Daoy (cell line): ENCODE measurements at places on chromosomes 12 and 14. TPM values are rescaled to one million over a fixed set of nuclear protein-coding genes. Genes with fewer than 3 reads are reported as not detected.

DNA sequence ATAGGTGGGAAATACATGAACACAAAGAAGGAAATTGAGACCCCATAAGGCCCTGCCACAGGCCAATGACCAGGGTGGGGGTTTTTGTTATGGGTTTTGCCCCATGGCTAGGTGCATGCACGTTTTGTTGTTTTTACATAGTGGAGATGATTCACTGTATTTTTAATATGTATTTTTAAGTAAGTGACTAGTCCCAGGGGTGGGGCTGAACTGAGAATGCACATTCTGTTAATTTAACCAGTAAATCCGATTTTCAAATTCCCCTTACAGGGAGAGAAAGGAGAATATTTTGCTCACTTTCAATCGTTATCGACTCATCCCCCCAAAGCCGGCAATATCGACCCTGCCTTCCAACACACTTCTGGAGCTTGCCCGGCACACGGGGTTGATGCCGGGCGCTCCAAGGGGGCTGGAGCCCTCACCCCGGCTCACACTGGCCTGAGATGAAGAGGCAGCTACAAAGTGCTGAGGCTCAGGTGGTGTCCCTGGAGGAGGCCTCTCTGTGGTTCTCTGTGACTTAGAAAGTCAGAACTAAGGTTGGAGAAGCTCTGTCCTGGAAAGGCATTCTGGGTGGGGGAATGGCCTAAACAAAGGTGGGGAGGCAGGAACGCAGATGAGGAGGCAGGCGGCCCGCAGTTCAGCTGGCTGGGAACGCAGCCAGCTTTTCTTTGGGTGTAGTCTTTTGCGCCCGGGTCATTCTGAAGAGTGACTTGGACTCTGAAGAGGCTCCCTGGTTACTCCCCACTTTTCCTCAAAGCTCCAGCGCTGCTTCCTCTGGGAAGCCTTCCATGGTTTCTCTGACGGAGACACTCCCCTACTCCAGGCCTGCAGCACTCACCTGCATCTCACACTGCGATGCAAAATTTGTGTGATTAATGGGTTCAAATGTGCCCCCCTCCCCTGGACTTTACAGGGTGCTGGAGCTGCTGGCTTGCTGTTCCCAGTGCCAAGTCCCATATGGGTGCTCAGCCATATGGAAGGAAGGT lies 50.7 kb upstream of the DLK1 start:
- DNase-seq: no peak

GRCh38 chr12:779745-780734 lies 27.7 kb downstream of the WNK1 start:
- DNase-seq: peak; percentile 15

PALS1 gene
- total RNA-seq: 24.6 and 30.9 TPM in 2 replicates

- DNase-seq: no peak
Measured at GRCh38 chr12:20482491-20483054, 114.2 kb downstream of the PDE3A start.

GALNT8 gene
- 3.0 and 6.8 TPM in 2 replicates for total RNA-seq

GRCh38 chr14:67814821-67815220 lies 1.6 kb downstream of the ZFYVE26 start:
- no peak for DNase-seq

- DNase-seq: no peak
Measured at GRCh38 chr12:15600223-15600935, 188.8 kb downstream of the EPS8 start.

- DNase-seq: no peak
Measured at GRCh38 chr14:68518761-68519670, 273.9 kb downstream of the ZFP36L1 start.

FAM181A gene
- total RNA-seq: not detected in 2 replicates

DNA sequence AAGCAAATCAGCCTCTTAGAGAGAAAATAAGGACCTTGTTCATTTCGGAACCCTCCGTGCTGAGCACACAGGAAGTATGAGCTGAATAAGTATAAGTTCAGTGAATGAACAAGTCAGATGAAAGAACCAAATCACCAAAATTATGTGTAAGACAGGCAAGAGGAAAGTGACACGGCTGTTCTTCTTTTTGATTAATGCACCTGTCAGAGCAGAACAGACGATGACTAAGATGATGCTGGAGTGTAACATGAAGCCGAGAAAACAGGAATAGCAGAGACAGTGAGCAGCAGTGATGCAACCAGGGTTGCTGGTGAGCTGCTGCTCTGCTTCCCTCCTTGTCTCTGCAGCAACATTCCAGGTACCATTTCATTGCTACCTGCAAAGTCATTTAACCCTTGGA lies 861.1 kb downstream of the GALC start:
- DNase-seq: peak; percentile 42

GRCh38 chr12:47717046-47717442 lies 8.2 kb downstream of the ENDOU start:
- no peak for DNase-seq

ADAM21 gene
- 0.12 and 0.40 TPM in 2 replicates for total RNA-seq

RERGL gene
- not detected in 2 replicates for total RNA-seq

DNA sequence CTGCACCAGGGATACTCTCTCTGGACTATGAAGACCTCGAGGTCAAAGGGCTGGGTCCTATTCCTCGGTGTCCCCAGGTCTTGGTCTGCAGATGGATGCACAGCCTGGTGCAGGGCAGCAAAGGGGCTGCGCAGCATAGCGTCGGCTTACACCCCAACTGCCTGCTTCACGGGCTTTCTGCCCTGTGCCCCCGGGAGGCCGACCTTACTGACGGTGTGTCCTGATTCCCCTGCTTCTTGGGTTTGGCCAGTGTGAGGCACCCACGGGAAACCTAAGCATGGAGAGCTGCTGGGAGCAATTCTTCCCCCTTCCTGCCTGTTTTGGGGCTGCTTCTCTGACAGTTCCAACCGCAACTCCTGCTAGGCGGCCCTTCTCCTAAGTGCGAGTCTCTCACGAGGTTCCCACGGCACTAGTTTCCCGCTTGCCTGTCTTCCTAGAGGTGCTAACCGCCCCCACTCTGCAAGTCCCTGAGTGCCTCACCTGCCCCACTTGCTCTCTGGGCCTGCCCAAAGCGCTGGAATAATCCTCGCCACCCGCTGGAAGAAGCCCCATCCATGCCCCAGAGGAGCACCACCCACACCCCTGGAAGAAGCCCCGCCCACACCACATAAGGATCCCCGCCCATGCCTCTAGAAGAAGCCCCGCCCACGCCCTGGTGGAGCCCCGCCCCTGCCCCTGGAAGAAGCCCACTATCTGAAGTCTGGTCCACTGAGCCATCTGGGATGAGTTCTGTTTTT lies 54.0 kb downstream of the PRIMA1 start:
- DNase-seq: peak; percentile 60

DNA sequence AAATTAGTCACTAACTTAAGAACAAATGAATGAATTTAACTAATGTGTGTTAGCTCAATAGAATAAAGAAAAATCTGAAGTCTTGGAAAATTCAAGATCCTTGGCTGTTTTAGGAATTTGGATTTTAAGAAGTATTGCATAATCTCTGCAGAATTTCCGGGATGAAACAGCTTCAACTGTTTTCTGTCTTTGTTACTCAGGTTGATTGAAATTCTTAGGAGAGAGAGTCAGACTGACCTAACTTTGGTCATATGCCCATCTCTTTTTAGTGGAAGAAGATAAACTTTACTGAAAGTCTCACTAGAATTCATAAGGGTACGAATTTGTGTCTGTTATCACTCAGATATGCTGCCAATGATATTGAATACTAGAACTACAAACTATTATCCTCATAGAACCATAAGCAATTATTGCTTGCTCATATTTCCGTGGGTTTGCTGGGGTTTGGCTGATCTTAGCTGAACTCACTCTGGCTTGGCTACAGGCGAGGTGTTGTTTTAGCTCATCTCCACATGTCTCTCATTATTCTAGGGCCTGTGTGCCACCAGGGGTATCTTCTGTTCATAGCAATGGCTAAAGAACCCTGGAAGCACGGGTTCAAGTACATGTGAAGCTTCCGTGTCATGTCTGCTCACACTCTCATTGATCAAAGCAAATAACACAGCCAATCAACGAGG lies 257.4 kb upstream of the NOVA1 start:
- DNase-seq: no peak

SLC38A4 gene
- 0.23 and 0.36 TPM in 2 replicates for total RNA-seq

DNA sequence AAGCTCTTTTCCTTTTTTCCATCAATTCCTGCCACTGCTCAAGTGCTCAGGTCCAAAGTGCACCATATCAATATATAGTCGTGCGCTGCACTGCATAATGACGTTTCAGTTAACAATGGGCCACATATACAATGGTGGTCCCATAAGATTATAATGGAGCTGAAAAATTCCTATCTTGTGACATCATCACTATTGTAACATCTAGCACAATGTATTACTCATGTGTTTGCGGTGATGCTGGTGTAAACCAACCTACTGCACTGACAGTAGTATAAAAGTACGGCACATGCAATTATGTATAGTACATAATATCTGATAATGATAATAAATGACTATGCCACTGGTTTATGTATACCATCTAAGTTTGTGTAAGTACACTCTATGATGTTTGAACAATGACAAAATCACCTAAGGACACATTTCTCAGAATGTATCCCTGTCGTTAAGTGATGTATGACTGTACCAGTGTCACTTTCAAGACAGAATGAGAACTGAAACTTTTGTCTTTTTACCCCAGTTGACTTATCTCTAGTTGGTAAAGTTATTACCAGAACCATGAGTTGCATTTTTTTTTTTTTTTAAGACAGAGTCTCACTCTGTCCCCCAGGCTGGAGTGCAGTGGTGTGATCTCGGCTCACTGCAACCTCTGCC lies 53.7 kb upstream of the INSM2 start:
- peak; percentile 45 for DNase-seq

DNA sequence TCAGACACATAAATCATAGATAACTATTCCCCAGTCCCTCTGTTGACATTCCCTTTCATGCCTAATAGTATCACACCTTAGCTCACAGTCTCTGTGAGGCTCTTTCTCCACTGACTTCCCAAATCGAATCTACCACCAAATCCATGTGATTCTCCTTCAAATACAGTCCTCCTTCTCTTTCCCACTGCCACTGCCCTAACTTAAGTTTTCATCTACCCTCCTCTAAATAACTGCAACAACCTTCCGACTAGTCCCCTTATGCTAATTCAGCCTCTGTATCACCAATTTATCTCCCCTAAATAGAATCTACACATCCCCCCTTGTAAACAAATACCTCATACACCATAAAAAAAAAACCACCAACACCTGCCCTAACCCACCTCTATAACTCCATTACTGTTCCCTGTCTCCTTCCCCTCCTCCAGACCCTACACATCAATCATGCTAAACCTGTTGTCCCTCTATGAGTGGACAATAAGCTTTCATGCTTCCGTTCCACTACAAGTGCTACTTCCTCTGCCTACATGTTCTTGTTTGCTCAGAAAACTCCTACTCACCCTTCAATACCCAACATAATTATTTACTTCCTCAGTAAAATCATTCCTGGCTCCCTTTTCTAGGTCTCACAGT lies 39.0 kb downstream of the SLC25A21 start:
- DNase-seq: no peak

DNA sequence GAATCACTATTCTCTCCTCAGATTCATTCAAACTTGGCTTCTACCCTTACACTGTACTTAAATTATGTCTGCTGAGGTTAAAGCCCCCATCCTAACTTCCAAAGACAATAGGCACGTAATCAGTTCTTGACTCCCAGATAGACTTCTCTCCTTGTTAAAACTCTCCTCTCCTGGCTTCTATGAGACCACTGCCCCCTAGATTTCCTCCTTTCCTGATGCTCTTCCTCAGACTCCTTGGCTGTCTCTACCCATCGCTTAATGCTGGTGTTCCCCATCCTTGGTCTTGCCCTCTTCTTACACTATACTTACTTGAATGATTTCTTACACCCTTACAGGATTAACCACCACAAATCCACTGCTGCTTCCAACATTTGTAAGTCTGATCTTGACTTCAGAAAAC lies 32.8 kb downstream of the TC2N start:
- no peak for DNase-seq

- no peak for DNase-seq
Measured at GRCh38 chr14:99253890-99254289, 18.1 kb downstream of the BCL11B start.

KRT85 gene
- total RNA-seq: 0.80 TPM in 1 of 2 replicates, not detected in the other

BICDL1 gene
- 0.65 and 0.80 TPM in 2 replicates for total RNA-seq

- DNase-seq: peak; percentile 26
Measured at GRCh38 chr12:84874125-84874824, 38.3 kb downstream of the SLC6A15 start.

PPP1CC gene
- 140 and 143 TPM in 2 replicates for total RNA-seq

- DNase-seq: no peak
Measured at GRCh38 chr12:132123970-132124765, 20.0 kb downstream of the DDX51 start.

DNA sequence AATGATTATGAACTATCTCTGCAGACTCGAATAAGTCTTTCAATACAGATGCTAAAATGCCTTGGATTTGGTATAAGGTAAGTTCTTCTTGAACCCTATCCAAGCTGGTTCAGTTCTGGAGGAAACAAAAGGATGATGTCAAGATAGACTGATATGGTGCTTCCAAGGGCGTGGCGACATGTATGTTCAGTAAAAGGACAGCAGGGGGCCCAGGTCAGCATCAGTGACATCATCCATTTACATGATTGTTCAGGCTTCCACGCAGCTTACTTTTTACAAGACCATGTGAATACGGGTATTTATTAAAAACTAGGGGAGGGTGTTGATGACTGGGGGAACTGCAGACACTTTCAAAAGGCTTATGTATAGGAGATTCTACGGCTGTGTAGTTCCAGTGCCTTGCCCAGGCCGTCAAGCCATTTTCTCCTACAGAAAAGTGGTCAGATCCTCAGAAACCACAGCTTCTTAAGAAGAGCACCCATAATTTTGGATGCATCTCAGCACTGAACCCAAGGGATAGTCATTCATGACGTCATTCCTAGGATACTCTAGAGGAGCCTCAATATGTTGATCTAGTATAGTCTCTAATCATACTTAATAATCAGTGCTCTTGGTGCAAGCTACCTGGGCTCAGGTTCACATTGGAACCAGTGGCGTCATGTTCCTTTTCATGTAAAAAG lies 527.7 kb downstream of the FUT8 start:
- DNase-seq: peak; percentile 55

- peak; percentile 70 for DNase-seq
Measured at GRCh38 chr14:21748869-21749303, 75.3 kb upstream of the OR4E1 start.

- DNase-seq: no peak
Measured at GRCh38 chr12:121241156-121241970, 31.4 kb downstream of the P2RX4 start.
